ENCODE measurements at places on chromosomes 6 and 20. TPM values are rescaled to one million over a fixed set of nuclear protein-coding genes. Genes with fewer than 3 reads are reported as not detected.

GRCh38 chr20:8223091-8223870 is 91.2 kb downstream of the PLCB1 start:
- H3K27me3 ChIP-seq: no peaks in the 10 kb centered on the region
- H3K36me3 ChIP-seq: no peaks in the 10 kb centered on the region
- DNase-seq: no peak
- no peak overlapping the region for H3K4me3 ChIP-seq

DNA sequence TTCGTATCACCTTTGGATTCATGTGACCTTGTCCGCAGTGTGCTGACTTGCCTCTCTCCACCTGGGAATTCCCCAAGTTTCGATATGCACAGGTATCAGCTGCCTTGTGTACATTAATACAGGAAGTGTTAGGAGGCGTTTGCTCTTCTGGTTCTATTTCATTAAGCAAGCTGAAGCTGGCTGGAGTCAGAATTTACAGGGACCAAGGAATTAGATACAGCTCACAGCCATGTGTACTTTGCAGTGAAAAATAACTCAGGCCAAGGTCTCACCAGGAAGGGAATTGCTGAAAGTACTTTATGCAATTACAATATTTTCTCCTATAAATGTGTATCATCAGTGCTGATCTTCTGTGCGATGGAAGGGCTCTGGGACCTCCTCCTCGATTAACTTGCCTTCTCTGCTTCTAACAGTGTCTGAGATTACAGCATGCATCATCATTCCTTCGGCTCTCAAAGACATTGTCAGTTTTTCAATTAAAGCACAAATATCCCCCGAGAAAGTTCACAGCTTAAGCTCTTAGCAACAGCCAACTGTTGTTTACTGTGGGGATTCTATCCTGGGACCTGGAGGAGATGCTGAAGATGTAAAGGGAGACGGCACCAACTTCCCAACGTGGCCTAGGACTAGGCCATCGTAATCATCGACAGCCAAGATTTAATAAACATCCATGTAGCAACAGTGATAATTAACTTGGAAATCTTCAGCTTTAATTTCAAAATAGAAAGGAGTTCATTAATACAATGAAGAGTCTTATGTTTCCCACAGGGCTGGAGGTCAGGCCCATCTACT is 13.8 kb upstream of the TIAM2 start:
- no peak for DNase-seq
- no peaks in the 10 kb centered on the region for H3K27me3 ChIP-seq
- peaks cover 8% of the 10 kb centered on the region for H3K4me1 ChIP-seq
- no peaks in the 10 kb centered on the region for H3K36me3 ChIP-seq
- no peak overlapping the region for H3K4me3 ChIP-seq

DNA sequence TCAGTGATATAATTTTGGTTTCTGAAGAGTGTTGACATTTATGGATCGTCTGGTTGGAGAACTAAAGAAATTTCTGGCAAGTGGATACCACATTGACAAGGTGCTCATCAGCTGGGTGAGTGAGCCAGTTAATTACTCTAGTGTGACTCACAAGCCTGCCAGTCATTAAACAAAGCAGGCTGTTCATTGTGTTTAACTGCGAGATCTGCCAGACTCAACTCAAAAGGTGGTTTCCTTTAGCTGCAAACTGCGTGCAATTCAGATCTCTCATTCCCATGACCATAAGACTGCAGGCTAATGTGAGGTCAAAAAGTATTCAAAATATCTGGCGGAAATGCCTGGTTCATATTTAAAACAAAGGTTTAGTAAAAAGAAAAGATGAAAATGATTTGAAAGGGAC is 32.5 kb upstream of the IYD start:
- no peak overlapping the region for H3K4me3 ChIP-seq
- DNase-seq: peak; percentile 9
- no peaks in the 10 kb centered on the region for H3K4me1 ChIP-seq
- H3K36me3 ChIP-seq: no peaks in the 10 kb centered on the region
- no peak overlapping the region for H3K27ac ChIP-seq

DNA sequence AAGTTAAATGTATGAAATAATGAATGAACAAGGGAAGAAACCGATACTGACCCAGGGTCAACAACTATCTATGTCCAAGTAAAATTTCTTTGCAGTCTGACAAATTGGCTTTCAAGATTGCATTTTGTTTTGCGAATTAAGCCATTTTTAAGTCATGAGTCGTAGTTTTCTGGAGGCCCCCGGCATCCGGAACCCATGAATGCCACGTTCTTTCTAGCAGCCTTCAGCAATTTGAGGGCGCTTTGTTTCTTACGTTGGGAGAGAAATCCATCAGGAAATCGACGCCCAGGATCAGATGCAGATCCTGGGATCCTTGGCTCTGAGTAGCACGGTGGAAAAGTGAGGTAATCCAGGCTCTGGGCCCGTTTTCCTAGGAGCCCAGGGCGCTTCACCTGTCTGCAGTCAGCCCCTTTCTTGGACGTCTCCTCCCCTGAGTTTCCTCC is 309 bp upstream of the ABRACL start:
- peaks cover 5% of the 10 kb centered on the region for H3K36me3 ChIP-seq
- no peak overlapping the region for H3K4me3 ChIP-seq
- H3K27me3 ChIP-seq: no peaks in the 10 kb centered on the region
- DNase-seq: no peak
- H3K4me1 ChIP-seq: peaks cover 17% of the 10 kb centered on the region

DNA sequence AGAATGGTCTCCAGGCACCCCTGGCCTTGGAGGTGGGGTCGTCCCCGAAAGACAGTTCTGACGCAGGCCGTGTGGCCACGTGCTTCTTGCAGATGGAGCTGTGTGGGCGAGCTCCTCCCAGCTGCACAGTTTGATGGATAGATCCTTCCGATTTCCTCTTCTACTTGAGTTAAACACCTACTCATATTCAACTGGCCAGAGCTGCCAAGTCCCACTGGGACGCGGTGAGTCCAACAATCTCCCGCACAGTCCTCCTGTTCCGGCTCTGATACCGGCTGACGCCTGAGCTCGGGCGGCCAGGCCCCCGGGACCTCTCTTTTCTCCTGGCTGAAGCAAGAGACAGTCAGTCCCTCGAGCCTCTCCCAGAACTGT is 57.9 kb upstream of the DACT2 start:
- no peaks in the 10 kb centered on the region for H3K4me1 ChIP-seq
- H3K27me3 ChIP-seq: no peaks in the 10 kb centered on the region
- H3K36me3 ChIP-seq: no peaks in the 10 kb centered on the region

- DNase-seq: no peak
- peaks cover 19% of the 10 kb centered on the region for H3K27me3 ChIP-seq
- no peaks in the 10 kb centered on the region for H3K4me1 ChIP-seq
- no peak overlapping the region for H3K4me3 ChIP-seq
- no peaks in the 10 kb centered on the region for H3K36me3 ChIP-seq
Measured at GRCh38 chr6:70375166-70375565, 38.1 kb upstream of the FAM135A start.

DNA sequence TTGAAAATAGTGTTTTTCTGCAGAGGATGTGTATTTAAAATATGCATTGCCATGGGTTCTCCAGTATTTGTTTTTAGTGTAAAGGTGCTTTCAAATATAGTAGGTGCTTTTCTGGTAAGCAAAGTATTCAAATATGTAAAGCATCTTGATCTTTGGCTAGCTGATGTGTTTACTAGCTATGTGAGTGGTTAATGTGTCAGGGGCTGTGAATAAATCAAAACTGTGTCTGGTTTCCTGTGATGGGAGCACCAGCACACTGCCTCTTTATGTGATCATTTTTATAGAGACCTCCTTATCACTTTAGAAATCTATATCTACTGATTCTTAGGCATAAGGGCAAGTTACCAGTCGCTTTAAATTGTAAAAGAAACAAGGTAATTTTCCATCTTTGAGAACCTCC is 388.9 kb upstream of the MAN1A1 start:
- DNase-seq: no peak
- no peak overlapping the region for H3K4me3 ChIP-seq
- H3K36me3 ChIP-seq: no peaks in the 10 kb centered on the region
- H3K27ac ChIP-seq: no peak overlapping the region
- no peaks in the 10 kb centered on the region for H3K4me1 ChIP-seq
- peaks cover 17% of the 10 kb centered on the region for H3K27me3 ChIP-seq

GRCh38 chr20:44765091-44765490 is 19.4 kb downstream of the KCNK15 start:
- no peak overlapping the region for H3K27ac ChIP-seq
- H3K4me1 ChIP-seq: no peaks in the 10 kb centered on the region
- no peak overlapping the region for H3K4me3 ChIP-seq
- peaks cover 11% of the 10 kb centered on the region for H3K27me3 ChIP-seq

GRCh38 chr20:7770578-7770977 is 169.7 kb downstream of the HAO1 start:
- peak; percentile 23 for DNase-seq
- no peak overlapping the region for H3K27ac ChIP-seq
- no peaks in the 10 kb centered on the region for H3K4me1 ChIP-seq
- H3K4me3 ChIP-seq: no peak overlapping the region
- H3K27me3 ChIP-seq: peaks cover 2% of the 10 kb centered on the region
- no peaks in the 10 kb centered on the region for H3K36me3 ChIP-seq

DNA sequence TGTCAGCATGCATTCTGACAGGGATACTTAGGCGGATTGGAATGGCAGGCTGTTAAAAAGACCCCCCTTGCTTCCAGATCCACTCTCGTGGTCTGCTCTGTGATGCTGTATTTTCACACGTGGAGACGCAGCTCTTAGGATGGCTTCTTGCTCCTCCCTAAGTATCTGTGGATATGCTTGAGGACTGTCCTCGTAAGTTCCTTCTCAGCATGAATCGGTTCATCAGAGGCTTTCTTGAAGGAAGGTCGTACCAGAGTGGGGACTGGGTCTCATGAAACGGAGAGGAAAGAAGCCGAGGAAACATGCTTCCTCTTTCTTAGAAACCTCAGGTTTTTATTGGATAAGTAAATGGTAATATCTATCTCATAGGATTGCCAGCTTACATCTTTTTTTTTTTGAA is 220.4 kb downstream of the FARS2 start:
- peaks cover 4% of the 10 kb centered on the region for H3K36me3 ChIP-seq
- no peak overlapping the region for H3K27ac ChIP-seq
- H3K4me1 ChIP-seq: peaks cover 2% of the 10 kb centered on the region
- H3K4me3 ChIP-seq: no peak overlapping the region
- no peak for DNase-seq

GRCh38 chr20:23212011-23212410 is 125.9 kb upstream of the CD93 start:
- no peak overlapping the region for H3K27ac ChIP-seq
- peaks cover 3% of the 10 kb centered on the region for H3K27me3 ChIP-seq
- H3K4me1 ChIP-seq: no peaks in the 10 kb centered on the region
- H3K4me3 ChIP-seq: no peak overlapping the region

DNA sequence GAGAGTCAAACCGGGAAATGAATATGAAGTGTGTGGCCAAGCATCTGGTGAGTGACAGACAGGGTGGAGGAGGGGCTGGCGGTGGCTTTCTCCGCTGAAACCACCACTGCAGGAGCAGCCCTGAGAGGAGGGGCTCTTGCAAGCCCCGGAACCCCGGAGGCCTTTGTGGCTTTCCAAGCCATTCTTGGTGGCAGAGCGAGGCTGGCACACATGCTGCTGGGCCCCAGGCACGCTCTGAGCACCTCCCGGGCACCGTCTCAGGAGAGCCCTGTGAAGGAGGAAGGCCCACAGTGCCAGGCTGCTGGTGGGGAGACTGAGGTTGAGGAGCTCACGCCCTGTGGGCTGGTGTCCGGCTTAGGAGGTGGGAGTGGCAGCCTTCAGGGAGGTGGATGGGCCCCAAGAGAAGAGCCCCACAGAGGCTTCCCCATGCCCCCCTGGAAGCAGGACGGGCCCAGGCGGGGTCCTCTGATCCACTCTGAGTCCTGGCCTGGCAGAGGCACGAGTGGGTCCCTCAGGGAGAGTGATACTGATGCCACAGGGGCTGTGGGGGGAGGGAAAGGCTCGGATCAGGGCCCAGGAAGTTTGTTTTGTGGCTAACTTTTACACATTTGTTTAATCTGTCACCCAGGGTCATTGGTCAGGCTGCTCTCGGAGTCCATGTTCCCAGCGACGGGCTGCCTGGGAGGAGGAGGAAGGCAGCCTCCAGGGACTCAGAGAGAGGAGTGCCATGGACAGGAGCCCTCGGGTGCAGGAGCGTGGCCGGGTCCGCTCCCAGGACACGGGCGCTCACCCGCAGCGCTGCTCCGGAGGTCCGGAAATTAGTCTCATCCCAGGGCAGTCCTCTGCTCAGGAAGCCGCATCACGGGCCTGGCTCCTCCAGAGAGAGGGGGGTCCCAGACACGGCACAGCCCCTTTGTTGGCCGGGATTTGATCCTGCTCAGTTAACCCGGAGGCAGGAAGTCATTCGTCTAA is 170.7 kb downstream of the ERMARD start:
- peaks cover 5% of the 10 kb centered on the region for H3K27me3 ChIP-seq
- peak; percentile 79 for DNase-seq
- peaks cover 6% of the 10 kb centered on the region for H3K4me1 ChIP-seq
- no peaks in the 10 kb centered on the region for H3K36me3 ChIP-seq
- H3K4me3 ChIP-seq: no peak overlapping the region
- H3K27ac ChIP-seq: no peak overlapping the region

DNA sequence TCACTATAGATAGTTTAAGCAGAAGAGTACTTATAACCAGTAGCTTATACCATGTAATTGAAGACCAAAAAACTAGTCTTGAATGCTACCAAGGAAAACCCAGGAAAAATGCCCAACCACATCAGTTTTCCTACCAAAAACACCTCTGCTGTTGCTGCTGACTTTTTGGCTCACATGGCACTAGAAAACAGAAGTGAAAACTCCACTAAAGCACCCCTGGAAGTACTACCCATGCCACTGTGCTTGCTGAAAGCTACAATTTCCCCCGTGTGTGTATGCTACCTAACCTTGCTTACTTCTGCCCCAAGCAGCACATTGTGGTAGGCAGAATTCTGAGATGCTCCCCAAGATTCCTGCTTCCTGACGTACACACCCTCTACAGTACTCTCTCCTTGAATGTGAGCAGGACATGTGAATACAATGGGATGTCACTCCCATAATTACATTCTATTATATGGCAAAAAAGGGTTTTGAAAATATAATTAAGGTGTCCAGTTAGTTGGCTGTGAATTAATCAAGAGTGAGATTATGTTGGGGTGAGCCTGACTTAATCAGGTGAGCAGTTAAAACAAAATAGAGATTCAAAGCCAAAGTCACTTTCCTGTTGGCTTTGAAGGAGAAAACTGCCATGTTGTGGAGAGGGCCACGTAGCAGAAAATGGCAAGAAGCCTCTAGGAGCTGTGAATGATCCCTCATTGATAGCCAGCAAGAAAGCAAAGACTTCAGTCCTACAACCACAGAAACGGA is 209.8 kb upstream of the MARCKS start:
- H3K4me3 ChIP-seq: no peak overlapping the region
- DNase-seq: no peak
- H3K36me3 ChIP-seq: no peaks in the 10 kb centered on the region
- no peak overlapping the region for H3K27ac ChIP-seq
- no peaks in the 10 kb centered on the region for H3K4me1 ChIP-seq

- no peak overlapping the region for H3K27ac ChIP-seq
- no peaks in the 10 kb centered on the region for H3K4me1 ChIP-seq
- DNase-seq: no peak
- no peaks in the 10 kb centered on the region for H3K36me3 ChIP-seq
Measured at GRCh38 chr6:85191656-85192055, 258.2 kb upstream of the NT5E start.

Gene TMEM242
- 4.7 TPM for total RNA-seq

Gene TRIM15
- 0.18 TPM for total RNA-seq

Gene GNAS-AS1
- total RNA-seq: 1.9 TPM

Gene ENPP1
- 0.23 TPM for total RNA-seq

Gene HLA-DPB1
- total RNA-seq: 5.4 TPM

Gene PTCRA
- not detected for total RNA-seq

Measured in activated CD4-positive, alpha-beta T cell treated with anti-CD3 and anti-CD28 coated beads for 36 hours (primary cell).